ENCODE measurements at places on chromosomes 11 and 22.

- DNase-seq = no peak
Measured at GRCh38 chr22:40332319-40332781, 13.9 kb upstream of the ADSL start.

GRCh38 chr11:122853971-122854446 is 15.7 kb downstream of the CRTAM start:
- peak; percentile 19 for DNase-seq

DNA sequence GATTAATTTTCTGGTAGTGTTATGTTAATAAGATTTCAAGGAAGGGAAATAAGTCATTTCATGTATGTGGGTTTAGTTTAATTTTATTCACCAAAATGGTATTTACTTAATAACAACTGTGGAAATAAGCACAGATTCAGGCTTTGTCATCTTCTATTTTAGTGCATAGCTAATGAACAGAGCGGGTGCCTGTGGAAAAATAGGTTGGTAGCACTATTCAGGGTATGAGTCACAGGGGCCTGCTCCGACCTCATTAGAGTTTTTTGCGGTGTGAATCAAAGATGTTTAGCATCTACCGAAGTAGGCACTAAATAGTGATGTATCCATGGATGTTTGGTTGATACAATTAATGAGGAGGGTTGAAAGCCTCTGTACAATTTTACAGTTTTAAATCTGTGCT is 78.2 kb downstream of the FAT3 start:
- DNase-seq = no peak

GRCh38 chr22:45476814-45477213 is 25.9 kb upstream of the FBLN1 start:
- no peak for DNase-seq

GRCh38 chr11:45056529-45056928 is 89.9 kb upstream of the PRDM11 start:
- DNase-seq = no peak

DNA sequence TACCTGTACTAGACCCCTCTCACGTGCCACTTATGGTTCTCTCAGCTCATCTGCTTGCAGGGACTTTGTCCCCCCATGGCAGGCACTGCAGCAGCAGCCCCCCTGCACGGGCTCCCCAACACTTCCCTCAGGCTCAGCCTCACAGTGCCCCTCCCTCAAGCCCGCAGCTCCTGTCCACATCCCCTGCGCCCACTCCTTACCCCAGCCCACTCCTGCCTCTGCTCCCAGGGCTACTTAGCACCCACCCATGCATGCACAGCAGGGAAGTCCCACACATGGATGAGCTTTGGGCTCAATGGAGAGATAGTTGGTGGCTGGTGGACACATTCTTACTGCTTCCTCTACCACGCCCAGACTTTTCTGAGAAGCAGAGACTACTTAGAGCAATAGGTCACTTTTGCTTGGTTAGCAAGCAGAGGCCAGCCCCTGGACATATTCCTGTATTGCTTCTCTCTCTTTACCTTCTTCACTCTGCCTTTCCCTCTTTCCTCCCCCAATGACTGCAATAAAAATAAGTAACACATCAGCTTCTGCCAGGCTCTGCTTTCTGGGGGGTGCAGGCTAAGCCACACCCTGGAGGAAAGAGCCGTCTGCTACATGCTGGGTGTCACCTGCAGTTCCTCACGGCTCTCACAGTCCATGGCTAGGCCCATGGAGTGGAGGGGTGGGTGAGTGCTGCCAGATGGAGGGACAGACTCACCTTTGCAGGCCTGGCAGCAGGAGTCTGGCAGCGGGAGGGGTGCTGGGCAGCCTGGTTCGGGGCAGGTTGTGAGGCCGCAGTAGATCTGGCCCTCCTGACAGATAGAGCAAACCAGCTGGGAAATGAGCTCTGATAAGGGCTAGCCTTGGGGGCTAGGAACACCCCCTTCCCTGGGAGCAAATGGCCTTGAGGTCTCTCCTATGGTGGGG is 23.4 kb downstream of the CHRDL2 start:
- no peak for DNase-seq

- no peak for DNase-seq
Measured at GRCh38 chr11:133955945-133956421, 785 bp downstream of the IGSF9B start.

- no peak for DNase-seq
Measured at GRCh38 chr11:27545946-27546345, 39.4 kb upstream of the LIN7C start.

DNA sequence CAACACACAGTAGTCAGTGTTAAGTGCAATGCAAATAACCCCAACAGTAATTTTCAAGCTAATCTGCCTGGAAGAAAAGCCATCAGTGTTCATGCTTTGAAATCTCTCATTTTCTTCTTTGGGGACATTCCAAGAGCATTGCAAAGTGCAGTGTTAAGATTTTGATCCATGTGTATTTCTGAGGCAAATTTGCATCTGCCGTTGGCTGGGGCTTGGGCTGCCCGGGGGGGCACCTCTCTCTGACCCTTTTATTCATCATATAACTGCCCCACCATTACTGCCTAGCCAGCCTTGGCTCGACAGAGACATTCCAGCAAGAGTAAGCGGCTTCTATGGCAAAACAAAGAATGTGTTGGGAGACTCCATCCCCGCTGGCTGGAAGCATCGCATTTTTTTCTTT is 483.5 kb downstream of the BRD1 start:
- DNase-seq = no peak

DNA sequence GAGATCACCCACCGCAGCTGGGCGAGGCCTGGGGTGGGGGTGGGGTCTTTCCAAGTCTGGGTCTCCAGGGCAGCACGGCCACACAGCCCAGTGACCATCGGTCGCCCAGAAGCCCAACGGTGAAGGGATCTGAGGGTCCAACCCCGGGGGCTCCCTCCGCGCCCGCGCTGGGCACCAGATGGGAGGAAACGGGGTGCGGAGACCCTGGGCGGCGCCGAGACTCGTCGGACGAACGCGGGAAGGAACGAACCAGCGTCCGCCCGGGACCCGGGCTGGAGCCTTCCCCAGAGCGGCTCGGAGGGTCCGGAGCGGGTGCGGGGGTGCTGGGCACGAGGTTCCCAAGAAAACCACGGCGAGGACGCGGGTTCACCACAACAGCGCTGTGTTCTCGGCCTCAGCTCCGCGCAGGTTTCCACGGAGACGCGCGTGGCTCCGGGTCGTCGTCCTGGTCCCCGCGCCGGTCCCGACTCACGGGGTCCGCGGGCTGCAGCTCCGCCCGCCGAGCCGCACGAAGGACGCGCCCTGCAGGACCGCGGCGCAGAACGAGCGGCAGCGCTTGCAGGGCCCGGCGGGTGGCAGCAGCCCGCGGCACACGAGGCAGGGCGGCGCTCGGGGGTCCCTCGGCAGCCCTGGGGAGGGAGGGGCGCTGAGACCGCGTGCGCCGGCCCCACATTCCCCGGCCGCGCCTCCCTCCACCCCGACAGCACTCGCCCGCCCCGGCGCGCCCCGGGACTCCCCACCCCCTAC is 2.3 kb upstream of the IL17REL start:
- no peak for DNase-seq

- DNase-seq = no peak
Measured at GRCh38 chr22:38109371-38110001, 998 bp downstream of the BAIAP2L2 start.

DNA sequence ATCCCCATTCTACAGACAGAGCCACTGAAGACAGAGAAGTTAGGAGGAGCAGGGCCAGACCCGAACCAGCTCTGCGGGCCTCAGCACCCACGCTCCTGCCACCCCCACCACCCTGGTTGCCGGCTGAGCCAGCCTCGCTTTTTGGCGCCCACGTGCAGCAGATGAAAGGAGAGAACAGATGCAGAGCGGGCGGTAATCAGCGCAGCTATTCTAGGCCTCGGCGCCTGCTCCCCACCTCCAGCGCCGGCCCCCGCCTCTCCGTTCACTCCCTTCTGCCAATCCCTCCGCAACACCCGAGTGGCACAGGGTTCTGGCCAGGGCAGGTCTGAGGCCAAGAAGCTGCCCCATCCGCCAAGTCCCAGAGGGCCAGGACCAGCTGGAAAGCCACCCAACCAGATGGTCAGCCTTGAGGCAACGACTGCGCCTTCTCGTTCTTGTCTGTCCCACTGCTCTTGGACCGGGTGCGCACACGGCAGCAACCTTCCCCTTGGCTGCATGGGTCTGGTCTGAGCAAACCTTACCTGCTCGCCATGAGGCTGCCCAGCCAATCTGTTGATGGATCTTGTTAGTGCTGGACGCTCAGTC is 16.8 kb downstream of the DNAL4 start:
- DNase-seq = no peak

GRCh38 chr11:123561431-123561800 is 93.0 kb downstream of the SCN3B start:
- no peak for DNase-seq

DNA sequence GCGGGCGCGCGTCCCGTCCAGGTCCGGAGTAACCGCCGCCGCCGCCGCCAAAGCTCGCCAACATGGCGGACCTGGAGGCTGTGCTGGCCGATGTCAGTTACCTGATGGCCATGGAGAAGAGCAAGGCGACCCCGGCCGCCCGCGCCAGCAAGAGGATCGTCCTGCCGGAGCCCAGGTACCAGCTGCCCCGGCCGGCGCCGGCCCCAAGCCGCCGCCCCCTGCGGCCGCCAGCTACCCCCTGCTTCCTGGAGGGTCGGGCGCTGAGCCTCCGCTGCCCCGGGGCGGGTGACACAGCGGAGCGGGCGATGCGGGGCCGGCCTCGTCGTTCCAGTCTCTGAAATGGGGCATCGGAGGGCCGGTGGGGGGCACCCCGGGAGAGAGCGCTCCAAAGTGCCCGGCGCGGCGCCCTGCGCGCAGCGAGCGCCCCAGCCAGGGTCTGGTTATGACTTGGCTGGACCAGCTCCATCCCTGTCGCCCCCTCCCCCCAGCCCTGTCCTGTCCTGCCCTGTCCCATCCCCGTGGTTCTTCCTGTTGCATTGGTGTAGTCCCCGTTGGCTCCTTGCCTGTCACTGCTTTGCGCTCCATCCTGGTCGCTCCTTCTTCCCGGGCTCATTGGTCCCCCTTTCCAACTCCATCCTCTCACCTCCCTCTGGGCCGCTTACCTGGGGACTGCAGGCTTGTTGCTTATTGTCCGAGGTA is 653 bp downstream of the GRK3 start:
- peak; percentile 4 for DNase-seq

DNA sequence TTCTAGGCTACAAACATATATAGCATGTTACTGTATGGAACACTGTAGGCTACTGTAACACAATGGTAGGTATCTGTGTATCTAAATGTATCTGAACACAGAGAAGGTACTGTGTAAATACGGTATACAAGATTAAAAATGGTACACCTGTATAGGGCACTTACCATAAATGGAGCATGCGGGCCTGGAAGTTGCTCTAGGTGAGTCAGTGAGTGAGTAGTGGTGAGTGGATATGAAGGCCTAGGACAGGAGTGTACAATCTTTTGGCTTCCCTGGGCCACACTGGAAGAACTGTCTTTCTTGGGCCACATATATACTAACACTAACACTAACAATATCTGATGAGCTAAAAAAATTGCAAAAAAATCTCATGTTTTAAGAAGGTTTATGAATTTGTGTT is 21.4 kb downstream of the RNF141 start:
- no peak for DNase-seq

DNA sequence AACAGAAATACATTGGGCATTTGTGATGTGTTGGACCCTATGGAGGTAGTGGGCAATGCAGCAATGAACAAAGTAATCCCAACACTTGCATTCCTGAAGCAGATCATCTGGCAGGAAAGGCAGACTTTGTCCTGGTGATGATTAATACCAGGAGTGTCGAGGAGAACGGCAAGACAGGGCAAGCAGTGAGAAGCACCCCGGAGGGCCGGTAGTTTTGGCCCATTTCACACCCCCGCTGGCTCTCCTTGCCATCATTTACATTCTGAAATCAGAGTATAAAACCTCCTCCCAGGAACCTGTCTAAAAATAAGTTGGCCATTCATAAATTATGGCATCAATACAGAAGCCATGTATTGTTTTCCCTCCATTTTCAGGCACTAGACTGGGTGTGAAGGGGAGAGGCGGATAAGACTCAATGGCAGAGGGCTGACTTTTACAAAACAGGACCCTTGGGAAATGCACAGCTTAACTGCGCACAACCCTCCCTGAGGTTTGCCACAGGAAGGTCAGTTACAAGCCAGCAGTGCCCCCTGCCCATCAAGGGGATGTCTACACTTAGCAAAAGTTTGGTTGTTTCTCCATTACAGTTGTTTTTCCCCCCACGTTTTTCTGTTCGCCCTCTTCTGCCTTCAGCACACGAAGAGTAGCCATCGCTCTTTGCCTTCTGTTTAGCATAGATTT is 55.6 kb downstream of the OPCML start:
- no peak for DNase-seq

DNA sequence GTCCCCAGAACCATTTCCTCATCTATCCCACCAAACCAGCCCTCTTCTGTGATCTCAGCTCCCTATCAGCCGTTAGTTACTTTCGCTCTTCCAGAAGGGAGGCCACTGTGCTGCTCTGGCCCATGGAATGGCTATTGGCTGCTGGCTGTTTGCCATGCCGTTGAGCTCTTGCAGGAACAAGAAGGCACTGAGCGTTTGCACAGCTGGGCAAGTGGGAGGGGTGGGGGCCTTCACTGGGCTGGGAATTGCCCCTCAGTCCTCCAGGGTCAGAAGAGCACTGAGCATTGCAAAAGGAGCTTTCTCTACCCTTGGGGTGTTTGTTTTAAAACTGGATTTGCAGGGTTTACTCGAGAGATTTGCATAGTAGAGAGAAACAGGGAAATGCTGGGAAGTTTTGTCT is 129.0 kb upstream of the PARVA start:
- DNase-seq = no peak

DNA sequence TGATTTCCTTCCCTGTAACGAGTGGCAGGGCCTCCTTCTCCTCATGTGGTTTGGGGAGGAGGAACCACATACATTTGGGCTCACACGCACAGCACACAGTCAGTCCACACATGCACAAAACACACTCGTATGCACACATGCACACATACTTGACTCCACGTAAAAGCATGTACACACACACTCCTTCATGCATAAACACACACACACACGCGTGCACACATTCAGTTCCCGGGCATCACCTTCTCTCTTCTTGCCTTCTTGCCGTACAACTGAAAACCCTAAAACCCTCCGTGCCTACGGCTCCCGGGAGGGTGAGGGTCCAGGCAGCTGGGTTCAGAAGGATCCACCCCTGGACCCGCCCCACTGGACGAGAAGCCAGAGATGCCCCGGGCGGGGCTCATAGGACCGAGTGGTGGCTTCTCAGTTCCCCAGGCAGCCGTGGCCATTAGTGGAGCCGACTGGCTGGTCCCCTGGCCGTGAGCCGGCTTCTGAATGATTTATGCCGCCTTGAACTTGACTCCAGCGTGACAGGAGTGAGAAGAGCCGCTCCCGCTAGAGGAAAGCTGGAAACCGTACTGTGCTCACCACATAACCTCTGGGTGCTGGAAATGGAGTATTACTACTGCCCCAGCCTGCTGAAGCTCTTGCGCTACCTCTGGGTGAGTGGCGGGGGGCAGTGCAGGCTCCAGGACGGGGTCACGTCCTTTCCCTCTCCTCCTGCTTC is 117.4 kb downstream of the KIAA1671 start:
- DNase-seq = peak; percentile 15

- no peak for DNase-seq
Measured at GRCh38 chr22:42754658-42755057, 34.0 kb upstream of the A4GALT start.

DNA sequence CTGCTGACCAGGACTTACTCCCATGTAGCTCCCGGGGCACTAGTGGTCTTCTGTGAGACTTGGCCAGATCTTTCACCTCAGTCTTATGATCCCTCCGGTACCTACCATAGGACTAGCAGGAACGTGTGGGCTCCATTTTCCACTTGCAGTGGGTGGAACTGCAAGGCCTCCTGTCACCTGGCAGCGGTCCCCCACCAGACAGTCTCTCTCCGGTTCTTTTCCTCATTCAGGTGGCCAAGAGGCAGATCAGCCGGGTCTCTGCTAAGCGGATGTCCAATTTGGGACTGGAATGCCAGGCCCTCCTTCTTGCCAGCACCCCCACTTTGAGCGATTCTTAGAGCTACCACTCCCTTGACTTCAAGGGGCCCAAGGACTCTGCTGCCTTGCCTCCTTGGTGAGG is 158.9 kb downstream of the NAV2 start:
- DNase-seq = no peak
